T-helper 9 cell (primary cell): ENCODE measurements at places on chromosomes 11 and 22.

DNA sequence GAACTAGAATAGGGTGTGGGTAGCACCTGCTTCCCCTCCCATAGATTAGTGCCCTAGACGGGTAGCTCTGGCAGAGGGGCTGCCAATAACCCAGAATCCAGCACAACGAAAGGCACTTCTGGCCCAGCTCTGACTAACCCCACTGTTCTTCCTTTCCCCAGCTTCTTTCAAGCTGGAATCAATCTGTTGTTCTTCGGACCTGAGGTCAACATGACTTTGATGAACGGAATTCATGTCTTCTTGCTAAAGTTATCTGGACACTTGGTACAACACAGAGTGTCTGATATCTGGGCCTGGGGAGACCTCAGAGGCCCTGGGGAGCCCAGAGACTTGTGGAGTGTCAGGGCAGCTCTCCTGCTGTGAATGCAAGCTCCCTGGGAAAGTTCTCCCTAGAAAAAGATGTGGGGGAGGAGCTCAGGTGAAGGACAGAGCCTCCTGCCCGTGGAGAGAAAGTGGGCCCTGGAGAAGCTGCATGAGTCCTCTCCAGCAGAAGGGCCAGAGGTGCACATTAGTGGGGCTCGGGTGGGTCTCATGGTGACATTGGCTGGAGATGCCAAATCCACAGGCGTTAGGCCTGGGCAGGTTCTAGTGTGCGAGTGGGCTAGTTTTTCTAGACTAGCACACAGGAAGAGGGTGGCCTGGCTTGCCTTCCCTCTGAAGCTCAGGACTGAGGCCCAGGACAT, 6.3 kb downstream of the KCNJ11 start:
- no peak for DNase-seq

GRCh38 chr22:46065691-46066454, 84.5 kb upstream of the PPARA start:
- DNase-seq: no peak

GRCh38 chr11:11148104-11148509, 204.9 kb downstream of the CSNK2A3 start:
- no peak for DNase-seq

DNA sequence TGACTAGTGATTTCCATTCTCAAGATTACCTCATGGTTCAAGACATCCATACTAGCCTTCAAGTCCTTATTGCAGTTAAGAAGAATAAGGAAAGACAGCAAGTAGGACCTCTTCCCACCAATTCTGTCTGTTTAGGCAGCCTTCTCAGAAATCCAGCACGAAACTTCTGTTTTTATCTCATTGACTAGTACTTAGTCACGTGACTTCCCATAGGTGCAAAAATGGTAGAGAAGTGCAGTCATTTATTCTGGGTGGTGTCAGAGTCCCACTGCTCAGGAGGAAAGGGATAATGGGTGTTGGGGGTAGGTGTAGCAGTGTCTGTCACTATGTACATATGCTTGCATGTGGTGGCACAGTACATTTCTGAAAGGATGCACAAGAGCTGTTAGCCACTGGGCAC, 57.7 kb upstream of the SORL1-AS1 start:
- no peak for DNase-seq

DNA sequence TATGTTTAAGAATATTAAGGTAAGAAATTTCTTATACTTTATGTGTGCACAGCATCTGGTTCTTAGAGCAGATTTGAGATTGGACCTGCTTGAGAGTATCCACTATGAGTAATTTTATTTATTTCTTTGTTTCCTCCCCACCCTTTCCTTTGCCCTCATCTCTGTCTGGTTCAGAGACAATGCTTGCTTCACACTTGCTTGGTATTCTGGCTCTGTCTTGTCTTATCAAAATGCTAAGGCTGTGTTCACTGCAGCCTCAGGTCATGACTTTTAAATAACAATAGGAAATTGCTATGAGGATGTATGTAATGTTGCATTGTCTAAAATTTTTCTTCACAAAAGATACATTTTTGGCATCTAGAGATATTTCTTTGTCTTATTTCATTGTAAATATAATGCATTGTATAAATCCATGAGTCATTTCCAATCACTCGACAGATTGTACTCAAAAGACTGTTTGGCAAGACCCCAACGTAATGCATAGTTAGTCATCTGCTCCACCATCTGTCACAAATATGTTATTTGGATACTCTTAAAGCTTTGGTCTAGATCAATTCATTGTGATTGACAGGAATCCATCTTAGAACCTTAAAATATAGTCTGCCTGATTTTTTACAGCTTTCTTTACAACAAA, 395.7 kb downstream of the AASDHPPT start:
- no peak for DNase-seq
